DMS153 (cell line): ENCODE measurements at places on chromosomes 1 and 21.

DNA sequence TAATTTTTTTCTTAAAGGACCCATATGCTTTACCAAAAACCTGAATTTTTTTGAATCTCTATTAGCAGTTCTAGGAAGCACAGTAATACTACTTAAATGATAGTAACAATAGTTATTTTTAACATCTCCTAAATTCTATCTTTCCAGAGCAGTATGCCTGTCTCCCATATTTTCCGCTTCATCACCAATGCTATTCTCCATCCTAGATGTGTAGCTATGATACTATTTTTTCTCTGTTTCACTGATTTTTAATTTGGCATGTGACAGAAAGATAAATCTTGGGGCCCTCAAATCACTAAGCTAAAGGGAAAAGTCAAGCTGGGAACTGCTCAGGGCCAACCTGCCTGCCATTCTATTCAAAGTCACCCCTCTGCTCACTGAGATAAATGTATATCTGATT is 102.3 kb upstream of the HMCN1 start:
- no peak for DNase-seq

- no peak for DNase-seq
Observed at GRCh38 chr21:46456750-46457149, 1.9 kb upstream of the DIP2A start.

- DNase-seq = no peak
Observed at GRCh38 chr1:197392541-197392940, 124.5 kb downstream of the CRB1 start.

GRCh38 chr1:243946946-243947345 is 96.9 kb upstream of the AKT3 start:
- DNase-seq = no peak

- no peak for DNase-seq
Observed at GRCh38 chr1:3016641-3017439, 4.4 kb upstream of the ACTRT2 start.

- DNase-seq = no peak
Observed at GRCh38 chr21:25936776-25937175, 202.0 kb downstream of the GABPA start.

DNA sequence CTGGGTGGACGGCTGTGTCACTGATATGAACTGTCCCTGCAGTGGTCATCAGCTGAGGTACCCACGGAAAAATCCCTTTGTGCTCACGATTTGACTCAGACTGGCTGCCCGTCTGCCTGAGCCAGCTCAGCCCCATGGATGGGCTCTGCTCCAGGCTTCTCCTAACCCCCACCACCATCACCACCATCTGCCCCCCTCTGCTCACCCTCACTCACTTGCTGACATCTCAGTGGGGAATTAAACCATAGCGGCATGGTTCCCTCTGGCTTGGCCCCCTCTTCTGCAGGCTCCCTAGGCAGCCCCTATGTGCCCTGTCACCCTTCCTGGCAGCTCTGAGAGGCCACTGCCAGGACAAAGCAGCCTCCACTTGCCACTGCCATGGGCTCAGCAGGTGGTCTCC is 17.3 kb downstream of the SLC6A9 start:
- no peak for DNase-seq

DNA sequence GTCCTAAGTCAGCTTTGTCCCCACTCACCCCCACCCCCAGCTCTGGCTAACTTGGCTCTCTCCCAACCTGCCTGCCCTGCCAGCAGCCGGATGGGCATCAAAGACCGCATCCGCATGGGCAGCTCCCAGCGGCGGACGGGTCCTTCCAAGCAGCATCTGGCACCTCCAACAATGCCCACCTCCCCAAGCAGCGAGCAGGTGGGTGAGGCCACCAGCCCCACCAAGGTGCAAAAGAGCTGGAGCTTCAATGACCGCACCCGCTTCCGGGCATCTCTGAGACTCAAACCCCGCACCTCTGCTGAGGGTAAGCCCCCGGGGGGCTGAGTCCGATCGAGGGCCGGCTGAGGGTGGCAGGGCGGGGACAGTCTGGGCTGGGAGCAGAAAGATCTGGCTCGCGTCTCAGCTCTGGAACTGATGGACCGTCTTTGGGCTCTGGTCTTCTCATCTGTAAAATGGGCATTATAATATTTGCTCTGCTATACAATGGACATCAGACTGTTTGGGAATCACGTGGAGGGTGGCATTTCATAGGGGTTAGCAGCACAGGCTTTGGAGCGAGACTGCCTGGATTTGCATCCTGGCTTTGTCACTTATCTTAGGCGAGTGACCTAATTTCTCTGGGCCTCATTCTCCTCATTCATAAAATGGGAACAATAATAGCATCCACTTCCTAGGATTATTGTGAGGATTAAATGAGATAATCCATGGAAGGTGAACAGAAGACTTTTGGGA is 31.0 kb downstream of the CITED4 start:
- no peak for DNase-seq

DNA sequence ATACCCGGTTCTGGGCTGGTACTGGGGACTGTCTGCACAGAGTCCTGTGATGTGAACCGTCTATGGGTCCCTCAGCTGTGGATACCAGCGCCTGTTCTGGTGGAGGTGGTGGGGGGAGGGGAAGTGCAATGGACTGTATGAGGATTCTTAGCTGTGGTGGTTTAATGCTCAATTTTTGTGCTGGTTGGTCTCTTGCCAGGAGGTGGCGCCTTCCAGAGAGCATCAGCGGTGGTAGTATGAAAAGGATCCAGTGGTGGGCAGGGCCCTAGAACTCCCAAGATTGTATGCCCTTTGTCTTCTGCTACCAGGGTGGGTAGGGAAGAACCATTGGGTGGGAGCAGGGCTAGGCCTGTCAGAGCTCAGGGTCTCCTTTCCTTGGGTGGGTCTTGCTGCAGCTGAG is 89.4 kb upstream of the B3GALT2 start:
- no peak for DNase-seq
